ENCODE measurements at places on chromosomes 12 and 14. TPM values are rescaled to one million over a fixed set of nuclear protein-coding genes. Genes with fewer than 3 reads are reported as not detected.

P2RX2 gene
- total RNA-seq: not detected

TBX3 gene
- total RNA-seq: 4.5 TPM

MYF5 gene
- total RNA-seq: not detected

FBRSL1 gene
- 3.5 TPM for total RNA-seq

KRT78 gene
- not detected for total RNA-seq

RGS6 gene
- not detected for total RNA-seq

AHNAK2 gene
- 152 TPM for total RNA-seq

NFATC4 gene
- 302 TPM for total RNA-seq

CNTN1 gene
- total RNA-seq: not detected

DIO3 gene
- 0.52 TPM for total RNA-seq

DDX47 gene
- total RNA-seq: 68.1 TPM

SLCO1B1 gene
- total RNA-seq: not detected

TMTC3 gene
- total RNA-seq: 70.4 TPM

IKBIP gene
- total RNA-seq: 77.1 TPM

NRL gene
- 1.4 TPM for total RNA-seq

FGF6 gene
- not detected for total RNA-seq

OTUB2 gene
- total RNA-seq: 1.3 TPM

GPRC5A gene
- 28.9 TPM for total RNA-seq

PLD4 gene
- total RNA-seq: 0.13 TPM

NKX2-1 gene
- not detected for total RNA-seq

IFI27 gene
- total RNA-seq: 66.0 TPM

IL23A gene
- total RNA-seq: not detected

CHD8 gene
- total RNA-seq: 57.4 TPM

SNRPF gene
- total RNA-seq: 9.1 TPM

CYP27B1 gene
- 0.22 TPM for total RNA-seq

DPF3 gene
- total RNA-seq: 1.6 TPM

UTP20 gene
- 26.9 TPM for total RNA-seq

RPL10L gene
- not detected for total RNA-seq

NAB2 gene
- total RNA-seq: 46.5 TPM

OTX2 gene
- not detected for total RNA-seq
